GM18507 (cell line): ENCODE measurements at places on chromosomes 7 and 10.

DNA sequence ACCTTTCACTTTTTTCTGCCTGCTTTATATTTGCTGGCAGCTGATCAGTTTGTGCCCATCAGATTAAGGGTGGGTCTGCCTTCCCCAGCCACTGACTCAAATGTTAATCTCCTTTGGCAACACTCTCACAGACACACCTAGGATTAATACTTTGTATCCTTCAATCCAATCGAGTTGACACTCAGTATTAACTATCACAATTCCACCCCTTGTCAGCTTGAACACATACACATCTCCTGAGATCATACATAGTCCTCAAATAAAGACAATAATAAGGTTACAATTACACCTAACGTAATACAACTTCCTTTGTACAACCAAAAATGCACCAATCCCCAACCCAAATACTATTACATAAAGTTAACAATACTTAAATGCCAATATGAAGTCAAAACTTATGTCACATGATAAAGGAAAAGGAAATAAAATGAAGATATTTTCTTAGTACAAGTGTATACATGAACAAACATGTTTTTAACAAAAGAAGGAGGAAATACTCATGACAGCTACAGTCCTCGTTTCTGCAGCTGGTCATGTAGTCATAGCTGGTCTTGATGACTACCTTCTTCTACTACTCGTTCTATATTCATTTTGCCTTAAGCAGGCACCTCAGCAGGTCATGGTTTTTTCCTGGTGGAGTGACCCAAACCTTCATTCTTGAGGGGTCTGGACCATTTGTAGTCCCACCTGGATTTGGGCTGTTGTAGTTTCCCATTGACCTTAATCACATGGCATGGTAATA lies 96.7 kb upstream of the CABCOCO1 start:
- no peak for DNase-seq

DNA sequence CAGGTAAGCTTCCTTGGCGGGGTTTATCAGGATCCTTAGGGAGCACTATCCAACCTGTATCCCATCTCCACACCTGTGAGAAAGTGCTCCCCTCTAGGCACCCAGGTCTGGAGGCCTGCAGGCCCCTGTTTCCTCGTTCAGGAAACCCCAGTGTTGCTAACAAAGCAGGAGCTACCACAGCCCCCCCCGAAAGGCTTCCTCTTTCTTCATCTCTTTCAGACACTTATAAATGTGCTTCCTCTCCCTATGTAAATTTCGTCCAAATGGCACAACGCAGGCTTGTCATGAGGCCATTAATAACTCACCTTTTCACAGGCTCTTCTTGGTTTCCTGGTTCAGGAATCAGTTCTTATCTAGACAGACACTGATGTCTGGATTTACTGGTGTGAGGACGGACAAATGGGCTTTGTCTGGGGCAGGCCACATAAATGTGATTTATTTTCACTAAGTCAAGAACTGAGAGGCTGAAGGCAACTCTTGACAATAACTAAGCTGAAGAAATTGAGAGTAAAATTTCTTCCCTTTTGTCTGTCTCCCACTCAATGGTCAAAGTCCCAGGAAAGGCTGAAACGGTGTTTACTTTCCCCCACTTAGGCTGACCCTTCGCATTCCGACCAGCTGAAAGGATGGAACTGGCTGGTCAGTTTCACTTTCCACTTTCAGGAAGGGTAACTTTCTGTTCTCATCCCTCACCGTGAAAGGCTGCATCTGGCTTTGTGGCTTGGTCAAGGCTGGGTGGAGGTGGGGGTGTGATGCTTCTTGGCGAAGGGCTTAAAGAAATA lies 46.8 kb downstream of the PIK3AP1 start:
- DNase-seq: no peak

- DNase-seq: no peak
These were observed 35.0 kb downstream of the NSUN6 start for GRCh38 chr10:18616337-18616736.

DNA sequence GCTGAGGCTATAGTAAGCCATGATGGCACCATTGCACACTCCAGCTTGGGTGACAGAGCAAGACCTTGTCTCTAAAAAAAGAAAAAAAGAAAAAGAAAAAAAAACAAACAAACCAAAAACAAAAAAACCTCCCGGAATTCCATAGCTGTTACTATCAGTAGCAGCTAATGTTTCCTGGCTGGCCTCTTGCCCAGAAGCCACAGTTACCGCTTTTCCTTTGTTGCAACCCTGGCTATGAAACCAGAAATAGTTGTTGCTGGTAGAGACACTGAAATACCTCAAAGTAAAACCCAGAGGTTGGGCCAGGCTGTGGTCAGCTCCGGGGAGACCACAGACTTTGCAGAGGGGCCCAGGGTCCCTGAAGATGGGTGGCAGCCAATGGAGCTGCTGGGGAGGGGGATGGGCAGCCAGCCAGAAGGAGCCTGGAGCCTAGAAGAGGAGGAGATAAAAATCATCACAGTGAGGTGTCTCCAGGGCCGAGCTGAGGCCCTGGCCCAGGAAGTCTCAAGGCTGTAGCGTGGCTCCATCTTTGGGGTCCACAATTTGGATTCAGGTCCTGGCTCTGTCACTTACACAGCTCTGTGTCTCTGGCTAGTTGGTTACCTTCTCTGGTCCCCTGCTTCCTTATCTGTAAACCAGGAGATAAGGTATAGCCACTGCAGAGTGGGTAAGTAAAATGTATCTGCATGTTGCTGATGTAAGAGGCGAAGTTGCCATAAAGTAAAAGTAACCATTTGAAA lies 3.4 kb upstream of the CHST12 start:
- DNase-seq: no peak

DNA sequence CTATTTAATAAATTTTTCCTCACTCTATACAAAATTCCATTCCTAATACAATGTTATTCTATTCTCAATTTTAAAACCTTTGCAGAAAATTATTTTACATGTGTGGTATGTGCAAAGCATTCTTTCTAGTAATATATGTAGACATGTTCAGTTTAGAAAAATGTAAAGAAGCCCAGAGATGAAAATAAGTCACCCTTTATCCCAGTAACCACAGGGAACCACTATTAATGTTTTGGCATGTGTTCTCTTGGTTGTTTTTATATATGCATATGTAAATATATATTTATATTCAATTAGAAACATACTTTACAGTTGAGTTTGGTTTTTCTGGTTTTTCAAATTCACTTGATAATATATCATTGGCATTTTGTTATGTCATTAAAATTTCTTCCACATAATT lies 14.8 kb upstream of the GLCCI1 start:
- no peak for DNase-seq
